ENCODE measurements at places on chromosomes 1 and 21.

- no peak for DNase-seq
Observed at GRCh38 chr1:186770421-186770820, 58.3 kb upstream of the PLA2G4A start.

GRCh38 chr1:207963427-207964194 lies 52.7 kb upstream of the CD34 start:
- peak; percentile 71 for DNase-seq

- DNase-seq = no peak
Observed at GRCh38 chr1:116966791-116967190, 34.8 kb upstream of the CD101 start.

GRCh38 chr21:41961282-41961701 lies 7.5 kb upstream of the C2CD2 start:
- DNase-seq = no peak

DNA sequence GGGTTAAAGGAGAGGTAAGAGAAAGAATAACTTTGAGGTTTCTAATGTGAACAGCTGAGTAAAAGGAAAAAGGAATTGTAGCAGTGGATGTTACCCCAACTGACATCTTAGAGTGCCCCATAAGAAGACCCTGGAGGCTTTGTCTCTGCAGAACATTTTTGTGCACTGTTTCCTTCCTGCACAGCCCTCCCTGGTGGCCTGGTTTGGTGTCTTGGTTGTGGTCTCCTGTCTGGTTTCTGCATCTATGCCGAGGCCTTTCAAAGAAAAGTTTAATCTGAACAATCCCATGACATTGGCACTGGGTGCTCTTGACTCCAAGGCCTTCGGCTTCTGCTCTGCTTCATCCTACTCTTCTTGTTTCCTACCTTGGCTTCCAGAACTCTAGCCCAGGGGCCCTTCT lies 57.8 kb downstream of the RHOU start:
- no peak for DNase-seq

GRCh38 chr1:113605146-113605545 lies 154.1 kb downstream of the PHTF1 start:
- no peak for DNase-seq

- DNase-seq = no peak
Observed at GRCh38 chr1:87451229-87451920, 122.7 kb downstream of the LMO4 start.

- no peak for DNase-seq
Observed at GRCh38 chr1:95366498-95366897, 132.5 kb downstream of the RWDD3 start.

- no peak for DNase-seq
Observed at GRCh38 chr1:9350960-9351359, 58.3 kb downstream of the SPSB1 start.

Data from hypothalamus (tissue), 51 donors.